ENCODE measurements at places on chromosomes 11 and 22.

GRCh38 chr11:119424775-119425174 lies 1.8 kb upstream of the THY1 start:
- DNase-seq: no peak

GRCh38 chr11:48049036-48049435 lies 68.7 kb downstream of the PTPRJ start:
- DNase-seq: no peak

DNA sequence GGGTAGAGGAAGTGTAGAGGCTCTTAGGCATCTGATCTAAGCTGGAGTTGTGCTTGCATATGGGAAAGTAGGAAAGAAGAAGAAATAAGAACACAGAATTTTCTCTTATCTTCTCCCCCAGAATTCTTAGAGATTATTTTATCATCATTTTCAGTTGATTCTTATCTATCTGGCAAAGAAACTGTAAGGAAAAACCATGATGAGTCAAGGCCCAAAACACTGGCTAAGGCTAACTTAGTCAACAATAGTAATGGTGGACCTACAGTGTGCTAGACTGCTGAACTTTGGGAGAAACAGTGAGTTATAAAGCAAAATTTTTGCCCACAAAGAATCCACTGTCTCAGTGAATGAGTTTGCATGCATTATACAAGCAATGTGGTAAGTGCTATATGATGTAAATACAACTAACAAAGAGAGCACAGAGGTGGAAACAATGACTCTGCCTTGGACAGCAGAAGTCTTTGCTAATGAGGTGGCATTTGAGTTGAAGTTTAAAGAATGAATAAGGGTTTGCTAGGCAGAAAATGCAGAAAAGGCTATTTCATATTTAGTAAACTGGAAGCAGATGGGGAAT lies 344.5 kb upstream of the PLET1 start:
- DNase-seq: no peak

DNA sequence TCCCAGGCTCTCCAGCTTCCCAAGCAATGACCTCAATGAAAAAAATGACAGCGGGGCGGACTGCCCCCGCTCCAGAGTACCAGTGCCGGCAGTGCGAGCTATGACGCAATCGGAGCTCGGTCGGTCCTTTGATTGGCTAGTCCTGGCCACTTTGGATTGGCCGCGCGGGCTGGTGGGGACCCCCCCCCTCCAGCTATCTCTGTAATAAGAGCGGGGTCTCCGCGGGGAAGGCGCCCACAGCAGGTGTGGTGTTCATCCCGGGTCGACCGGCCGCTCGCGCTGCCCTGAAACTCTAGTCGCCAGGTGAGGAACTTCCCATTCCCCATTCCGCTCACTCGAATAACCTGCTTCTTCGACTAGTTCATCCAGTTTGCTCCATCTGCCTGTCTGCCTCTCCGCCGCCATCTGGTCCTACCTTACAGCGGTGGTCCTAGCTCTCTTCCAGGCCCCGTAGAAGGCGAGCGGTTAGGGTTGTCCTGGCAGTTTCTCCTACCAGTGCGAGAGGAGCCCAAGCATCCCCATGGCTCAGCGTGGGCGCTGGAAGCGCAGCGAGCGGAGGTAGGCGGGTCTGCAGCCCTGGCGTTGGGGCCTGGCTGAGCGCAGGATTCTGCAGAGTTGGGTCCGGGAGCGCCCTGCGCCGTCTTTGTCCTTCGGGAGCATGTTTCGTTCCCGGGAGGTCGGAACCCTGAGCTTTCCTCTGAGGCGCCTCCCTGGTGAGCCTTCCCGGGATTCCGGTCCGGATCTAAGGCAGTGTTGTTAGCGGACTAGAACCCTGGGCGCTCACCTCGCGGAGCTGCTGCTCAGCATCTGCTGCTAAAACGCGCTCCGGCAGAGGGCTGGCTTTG lies at the start of gene CALCB:
Gene CALCB, plus strand, starts transcription at position 233 of the 845 bp plus-strand sequence. CDS start 1,126 bp downstream, outside the sequence.
- peak; percentile 76 for DNase-seq

DNA sequence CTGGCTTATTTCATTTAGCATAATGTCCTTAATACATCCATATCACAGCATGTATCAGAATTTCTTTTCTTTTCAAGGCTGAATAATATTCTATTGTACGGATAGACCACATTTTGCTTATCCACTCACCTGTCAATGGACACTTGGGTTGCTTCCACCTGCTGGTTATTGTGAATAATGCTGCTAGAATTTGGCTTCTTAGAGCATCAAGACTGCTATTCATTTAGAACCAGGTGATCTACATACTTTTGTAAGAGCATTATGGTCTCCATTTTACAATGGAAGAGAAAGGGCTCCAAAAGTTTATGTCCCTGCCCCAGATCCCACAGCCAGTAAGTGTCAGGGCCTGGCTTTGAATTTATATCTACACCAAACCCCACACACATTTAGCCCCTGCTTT lies 100.7 kb upstream of the CD82 start:
- DNase-seq: no peak

GRCh38 chr11:123299721-123300120 lies 104.7 kb upstream of the CLMP start:
- DNase-seq: no peak

DNA sequence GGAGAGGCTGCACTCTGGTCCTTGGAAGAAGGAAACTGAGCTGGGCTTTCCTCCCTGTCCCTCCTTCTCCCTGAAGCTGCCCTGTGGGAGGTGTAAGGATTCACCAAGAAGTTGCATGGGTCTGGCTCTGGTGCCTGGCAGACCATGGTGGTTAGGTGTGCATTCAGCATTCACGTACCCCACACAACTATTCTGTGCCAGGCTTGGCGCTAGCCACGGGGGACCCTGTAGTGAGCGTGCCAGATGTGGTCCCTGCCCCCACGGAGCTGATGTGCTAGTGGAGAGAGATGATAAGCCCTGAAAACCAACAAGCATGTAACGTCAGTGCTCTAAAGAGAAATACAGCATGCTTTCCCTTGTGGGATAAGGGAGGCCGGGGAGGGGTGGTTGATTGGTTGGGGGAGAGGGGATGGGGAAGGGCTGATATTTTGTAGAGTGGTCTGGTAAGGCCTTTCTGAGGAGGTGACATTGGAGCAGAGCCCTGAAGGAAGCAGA lies 48.9 kb downstream of the CD82 start:
- no peak for DNase-seq

DNA sequence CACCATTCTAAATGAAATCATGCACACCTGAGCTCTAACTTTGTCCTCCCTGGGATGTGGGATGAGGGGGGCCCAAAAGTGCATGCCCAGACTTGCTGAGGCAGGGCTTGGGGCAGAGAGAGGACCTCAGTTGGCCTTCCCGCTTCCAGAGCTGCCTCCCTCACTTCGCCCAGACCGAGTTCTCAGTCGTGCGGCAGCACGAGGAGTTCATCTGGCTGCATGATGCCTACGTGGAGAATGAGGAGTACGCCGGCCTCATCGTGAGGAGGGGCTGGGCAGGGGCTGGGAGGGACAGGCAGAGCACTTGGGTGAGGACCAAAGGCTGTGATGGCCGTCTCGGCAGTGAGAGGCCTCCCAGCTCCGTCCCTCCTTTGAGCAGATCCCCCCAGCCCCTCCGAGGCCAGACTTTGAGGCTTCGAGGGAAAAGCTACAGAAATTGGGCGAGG lies 8.2 kb downstream of the CFL1 start:
- DNase-seq: no peak

DNA sequence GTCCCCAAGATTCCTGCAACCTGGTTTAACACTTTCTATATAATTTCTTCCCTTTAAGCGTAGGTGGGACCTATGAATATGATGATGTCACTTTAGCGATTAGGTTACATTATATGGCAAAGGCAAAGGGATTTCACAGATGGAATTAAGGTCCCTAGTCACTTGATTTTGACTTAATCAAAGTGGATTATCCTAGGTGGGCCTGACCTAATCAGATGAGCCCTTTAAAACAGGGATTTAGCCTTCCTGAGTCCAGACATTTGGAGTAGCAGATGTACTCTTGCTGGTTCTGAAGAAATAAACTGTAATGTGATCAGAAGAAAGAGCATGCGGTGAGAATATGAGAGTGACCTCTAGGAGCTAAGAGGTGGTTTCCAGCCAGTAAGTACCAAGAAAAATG lies 67.8 kb upstream of the LIN7C start:
- no peak for DNase-seq

DNA sequence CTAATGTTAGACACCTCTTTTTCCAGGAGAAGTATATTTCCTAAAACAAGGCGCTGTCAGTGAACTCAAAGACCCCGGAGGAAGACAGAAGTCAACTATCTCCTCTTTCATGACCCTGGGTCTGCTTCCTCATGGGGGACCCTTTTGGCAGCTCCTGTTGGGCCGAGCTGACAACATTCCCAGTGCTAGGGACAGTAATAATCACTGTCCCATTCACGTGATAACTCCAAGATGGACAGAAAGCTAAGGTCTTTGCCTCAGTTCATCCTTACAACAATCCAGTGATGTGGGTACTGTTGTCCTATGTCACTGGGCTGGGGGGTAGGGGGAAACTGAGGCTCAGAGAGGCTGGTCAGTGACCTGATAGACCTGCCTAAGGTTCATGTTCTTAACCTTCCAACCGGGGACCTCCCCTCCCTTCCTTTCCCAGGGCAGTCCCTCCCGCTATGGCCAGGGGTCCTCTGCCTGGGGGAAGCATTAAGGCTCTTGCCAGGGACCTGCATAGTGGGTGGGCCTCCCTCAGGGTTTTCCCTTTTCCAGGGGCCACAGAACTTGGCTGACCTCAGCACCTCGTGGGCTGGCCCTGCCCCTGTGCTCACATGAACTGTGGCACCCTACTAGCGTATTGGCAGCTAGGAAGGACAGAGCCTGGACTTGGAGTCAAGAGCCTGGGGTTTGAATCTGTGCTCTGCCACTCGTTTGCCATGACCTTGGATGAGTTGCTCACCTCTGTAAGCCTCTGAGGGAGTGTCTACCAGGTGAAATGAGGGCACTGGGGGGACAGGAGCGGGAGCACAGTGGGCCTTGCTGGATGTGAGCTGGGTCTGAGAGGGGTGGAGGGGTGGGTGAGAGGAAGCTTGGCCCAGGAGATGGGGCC lies 53.6 kb downstream of the LRRC32 start:
- DNase-seq: no peak

DNA sequence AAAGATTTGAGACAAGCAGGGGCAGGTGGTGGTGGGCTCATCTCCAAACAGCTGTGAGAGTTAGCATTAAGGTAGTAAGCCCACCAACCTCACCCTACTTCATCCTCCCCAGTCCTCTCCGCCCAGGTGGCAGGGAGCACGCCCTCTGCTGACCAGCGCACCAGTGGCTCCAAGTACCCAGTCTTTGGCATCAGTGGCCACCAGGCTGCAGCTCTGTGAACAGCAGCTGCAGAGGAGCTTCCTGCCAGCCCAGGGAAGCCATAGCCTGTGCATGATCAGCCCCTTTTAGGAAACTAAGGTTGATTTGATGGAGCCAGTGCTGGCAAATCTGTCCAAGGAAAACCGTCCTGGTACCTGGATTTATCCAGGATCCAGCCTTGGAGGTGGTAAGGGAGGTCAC lies 21.7 kb downstream of the CAVIN3 start:
- DNase-seq: no peak

DNA sequence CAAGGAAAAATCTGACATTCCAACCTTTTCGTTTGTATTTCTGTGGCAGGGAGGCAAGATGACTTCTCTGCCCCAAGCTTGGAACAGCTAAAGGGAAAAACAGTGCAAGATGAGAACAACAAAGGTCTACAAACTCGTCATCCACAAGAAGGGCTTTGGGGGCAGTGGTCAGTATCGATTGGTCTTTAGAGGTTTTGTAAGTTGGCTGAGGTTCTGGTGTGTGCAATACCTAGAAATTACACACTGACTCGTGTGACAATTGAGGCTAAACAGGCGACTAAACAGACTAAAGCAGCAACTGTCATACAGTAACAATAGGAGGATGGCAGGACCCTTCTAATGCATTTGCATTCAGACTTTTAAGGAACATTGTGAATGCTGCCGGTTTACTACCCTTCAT lies 994 bp downstream of the DEPDC5 start:
- no peak for DNase-seq

DNA sequence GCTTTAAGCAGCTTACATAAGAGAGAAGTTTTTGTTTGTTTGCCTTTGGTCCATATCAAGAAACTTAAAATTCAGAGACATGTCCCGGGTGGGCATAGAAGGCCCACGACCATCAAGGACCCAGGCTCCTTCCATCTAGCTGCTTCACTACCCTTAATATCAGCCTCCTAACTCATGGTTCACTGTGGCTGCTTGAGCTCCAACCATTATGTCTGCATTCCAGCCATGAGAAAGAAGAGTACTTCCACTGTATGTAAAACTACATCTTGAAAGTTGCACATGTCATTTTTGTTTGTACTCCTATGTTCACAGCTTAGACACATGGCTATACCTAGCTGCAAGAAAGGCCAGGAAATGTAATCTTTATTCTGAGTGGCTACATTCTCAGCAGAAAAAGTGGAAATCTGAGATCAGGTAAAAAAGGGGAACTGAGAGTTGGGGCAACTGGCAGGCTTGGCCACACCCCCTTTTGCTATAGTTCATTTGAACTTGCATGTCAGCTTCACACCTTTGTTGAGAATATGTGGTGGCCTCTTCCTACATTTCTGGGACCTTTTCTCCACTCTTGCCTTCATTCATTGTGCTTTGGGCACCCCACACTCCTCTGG lies 81.3 kb upstream of the TP53I11 start:
- no peak for DNase-seq

- DNase-seq: no peak
Measured at GRCh38 chr11:134749040-134749839, 337.2 kb upstream of the B3GAT1 start.

DNA sequence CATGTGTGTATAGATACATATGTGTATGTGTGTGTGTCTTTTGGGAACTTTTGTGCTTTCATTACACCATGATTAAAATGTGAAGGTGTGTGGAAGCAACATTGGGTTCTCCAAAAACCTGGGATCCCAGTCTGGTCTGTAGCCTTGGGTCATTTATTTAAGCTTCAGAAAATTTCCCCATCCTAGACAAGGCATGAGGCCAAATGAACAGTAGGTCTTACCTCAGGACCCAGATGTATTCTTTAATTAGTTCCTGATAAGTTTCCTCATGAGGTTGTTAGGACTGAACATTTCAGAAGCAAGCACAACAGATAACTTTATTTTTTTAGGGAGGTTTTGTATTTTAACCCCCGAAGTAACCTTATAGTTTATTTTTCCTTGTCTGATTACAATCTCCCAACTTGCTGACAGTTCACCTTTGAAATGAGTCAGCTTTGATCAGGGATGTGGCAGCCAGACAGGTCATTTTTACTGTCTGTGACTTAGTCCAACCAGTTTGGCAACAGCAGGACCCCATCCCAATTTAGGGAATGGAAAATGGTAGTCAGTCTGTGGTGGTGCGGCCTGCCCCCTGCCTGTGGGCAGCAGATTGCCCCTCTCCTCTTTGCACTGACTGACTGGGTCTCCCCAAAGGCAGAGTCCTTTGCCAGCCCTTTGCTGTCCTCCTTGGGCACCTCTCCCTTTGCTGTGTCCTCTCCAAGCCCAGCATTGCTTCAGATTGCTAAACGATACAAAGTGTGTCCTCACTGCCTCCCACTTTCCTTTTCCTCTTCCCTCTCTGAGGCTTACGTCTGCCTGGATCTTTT lies 88.3 kb downstream of the NAV2 start:
- DNase-seq: no peak

All from posterior cingulate gyrus (tissue), 11 donors.